ENCODE measurements at places on chromosomes 4 and X.

GRCh38 chrX:20513185-20513584 is 246.5 kb upstream of the RPS6KA3 start:
- no peak for DNase-seq

DNA sequence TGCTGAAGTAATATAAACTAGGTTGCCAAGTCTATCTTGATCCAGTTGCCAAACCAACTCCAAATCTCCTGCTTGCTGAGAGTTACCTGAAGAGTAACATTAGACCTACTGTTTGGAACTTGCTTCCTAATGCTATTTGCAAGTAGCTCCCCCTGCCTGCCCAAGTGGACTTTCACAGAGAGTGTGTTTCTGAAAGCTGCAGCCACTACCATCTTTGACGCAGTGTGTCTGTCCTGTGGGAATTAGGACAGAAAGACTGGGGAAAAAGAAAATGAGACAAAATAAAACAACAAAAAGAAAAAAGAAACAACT is 195.0 kb upstream of the HS3ST1 start:
- no peak for DNase-seq

DNA sequence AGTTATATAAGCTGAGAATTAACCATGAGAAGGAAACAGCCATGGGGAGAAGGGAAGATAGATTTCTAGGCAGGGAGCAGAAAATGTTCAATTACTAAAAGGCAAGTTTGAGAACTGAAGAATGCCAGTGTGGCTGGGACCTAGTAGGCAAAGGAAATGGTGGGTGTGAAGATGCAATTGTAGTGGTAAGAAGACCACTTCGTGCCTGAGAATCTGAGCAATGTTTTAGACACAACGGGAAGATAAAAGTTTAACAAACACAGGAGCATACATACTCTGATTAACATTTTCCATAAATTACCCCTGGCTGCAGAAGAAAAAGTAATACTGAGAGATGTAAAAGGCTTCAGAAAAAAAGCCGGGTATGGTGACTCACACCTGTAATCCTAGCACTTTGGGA is 18.1 kb upstream of the MMRN1 start:
- DNase-seq = no peak

- no peak for DNase-seq
These were observed 1.1 kb downstream of the HCFC1 start for GRCh38 chrX:153970357-153971123.

GRCh38 chrX:17475449-17476217 is 100.6 kb downstream of the NHS start:
- DNase-seq = no peak

GRCh38 chrX:28880136-28880535 is 292.9 kb downstream of the IL1RAPL1 start:
- DNase-seq = no peak
